ENCODE measurements at places on chromosomes 5 and 9. TPM values are rescaled to one million over a fixed set of nuclear protein-coding genes. Genes with fewer than 3 reads are reported as not detected.

CCNO gene
- 0.32 TPM for total RNA-seq

UBE2QL1 gene
- total RNA-seq = not detected

HEMGN gene
- not detected for total RNA-seq

GRCh38 chr9:68546596-68547390, 6.1 kb upstream of the TMEM252 start:
- no peak for DNase-seq

DNA sequence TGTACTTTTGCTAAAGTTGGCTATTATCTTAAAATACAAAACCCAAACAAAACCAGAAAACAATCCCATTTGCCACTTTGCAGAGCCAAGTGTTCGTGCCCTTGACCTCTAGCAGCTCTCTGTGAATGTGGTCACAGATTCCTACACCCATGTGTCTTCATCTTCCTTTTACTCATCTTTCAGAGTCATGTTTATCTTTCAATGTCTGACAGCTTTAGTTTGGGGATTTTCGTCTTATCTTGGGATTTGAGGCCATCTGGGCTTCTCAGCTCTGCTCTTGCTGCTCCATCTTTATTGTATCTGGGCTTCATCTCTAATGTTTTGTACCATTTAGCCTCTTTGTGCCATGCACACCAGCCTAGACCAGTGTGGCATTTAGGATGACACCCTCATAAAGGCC, 81.0 kb downstream of the DAPK1 start:
- no peak for DNase-seq
